ENCODE measurements at places on chromosomes 13 and 19.
A peak's percentile ranks its signal among the peaks of the same experiment; 100 is the strongest.

DNA sequence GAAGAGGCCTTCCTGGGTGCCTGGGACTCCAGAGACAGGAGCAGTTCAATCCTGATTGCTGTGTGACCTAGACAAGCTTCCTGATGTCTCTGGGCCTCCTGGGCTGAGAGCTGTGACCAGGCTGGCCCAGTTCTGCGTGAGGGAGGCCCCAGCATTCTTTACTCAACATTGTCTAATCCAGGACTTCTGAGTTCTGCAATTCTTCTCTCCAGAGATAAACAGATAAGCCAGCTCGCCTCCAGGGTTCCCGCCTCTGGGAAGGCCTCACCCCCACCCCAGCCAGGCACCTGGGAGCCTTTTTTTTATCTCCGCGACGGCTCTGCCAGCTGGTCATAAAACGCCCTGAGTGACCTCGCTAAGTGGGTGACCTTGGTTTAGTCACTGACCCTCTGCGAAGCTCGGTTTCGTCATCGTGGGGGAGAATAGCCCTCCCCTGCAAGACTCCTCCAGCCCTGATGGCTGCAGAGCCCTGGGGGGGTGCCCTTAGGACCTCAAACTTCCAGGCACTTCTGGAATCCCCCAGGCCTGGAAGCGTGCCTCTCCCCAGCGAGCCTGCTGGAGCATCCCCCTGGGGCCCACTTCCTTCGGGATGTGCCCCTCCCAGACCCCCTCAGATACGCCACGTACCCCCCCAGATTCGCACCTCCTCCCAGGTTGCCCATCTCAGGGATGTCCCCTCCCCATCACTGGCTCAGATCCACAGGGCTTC lies 1.9 kb downstream of the SULT2B1 start:
- no peak for DNase-seq

DNA sequence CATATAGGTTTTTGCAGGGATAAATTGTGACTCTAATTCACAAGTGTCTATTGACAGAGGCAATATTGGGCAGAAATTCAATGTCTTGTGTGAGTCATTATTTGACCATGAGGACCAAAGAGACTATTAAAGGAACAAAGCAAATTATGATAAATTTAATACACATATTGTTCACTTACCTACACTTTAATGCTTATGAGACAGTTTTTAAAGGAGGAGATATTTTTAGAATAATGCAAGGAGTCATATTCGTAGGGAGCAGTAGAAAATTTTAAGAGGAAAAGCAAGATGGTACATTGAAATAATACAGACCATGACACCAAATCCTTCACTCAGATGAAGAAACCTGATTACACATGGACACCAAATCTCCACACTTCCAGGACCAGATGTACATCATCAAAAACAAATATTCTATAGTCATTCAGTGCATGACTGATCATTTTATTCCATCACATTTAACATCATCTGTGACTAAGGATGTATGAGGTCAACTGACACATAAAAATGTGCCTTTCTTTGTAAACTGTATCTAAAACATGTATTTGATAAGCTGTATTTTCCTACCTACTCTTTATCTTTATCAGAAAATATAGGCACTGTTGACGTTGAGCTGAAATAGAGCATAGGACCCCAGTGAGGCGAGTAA lies 4.2 kb upstream of the OR7A17 start:
- no peak for DNase-seq

DNA sequence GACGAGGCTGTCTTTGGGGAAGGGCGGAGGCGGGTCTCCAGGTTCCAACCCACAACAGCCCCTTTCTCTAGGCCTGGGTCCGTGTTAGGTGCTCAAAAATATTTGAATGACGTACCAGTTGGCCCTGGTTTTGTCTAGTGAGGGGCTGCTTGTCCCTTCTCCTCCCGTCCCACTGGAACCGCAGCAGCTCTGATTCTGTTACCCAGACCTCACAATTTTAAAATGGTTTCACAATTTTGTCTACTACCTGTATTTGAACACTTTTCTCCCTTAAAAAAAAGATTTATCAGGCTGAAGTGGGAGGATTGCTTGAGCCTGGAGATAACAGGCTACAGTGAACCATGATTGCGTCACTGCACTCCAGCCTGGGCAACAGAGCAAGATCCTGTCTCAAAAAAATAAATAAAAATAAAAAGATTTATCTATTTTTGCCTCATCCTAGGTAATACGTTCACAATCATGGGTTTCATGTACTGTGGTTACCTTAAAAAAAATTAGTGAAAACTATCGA lies 1.3 kb upstream of the IRF2BP1 start:
- no peak for DNase-seq

DNA sequence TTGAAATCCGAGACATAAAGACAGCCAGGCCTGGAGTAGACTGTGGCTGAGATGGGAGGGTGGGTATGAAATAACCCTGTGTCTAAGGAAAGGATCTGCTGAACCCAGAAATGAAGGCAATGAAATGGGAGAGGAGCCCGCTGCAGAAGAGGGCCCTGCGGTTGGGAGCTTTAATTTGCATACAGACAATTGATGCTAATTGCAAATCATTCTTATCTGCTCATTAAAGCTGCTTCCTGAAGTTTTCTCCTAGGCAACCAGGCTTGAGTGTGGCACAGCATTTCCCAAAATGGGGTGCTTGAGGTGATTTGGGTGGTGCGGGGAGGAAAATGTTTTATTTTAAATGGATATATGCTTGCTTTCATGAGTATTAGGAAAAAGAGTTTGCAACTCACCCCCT lies 55.4 kb downstream of the DPF1 start:
- no peak for DNase-seq

DNA sequence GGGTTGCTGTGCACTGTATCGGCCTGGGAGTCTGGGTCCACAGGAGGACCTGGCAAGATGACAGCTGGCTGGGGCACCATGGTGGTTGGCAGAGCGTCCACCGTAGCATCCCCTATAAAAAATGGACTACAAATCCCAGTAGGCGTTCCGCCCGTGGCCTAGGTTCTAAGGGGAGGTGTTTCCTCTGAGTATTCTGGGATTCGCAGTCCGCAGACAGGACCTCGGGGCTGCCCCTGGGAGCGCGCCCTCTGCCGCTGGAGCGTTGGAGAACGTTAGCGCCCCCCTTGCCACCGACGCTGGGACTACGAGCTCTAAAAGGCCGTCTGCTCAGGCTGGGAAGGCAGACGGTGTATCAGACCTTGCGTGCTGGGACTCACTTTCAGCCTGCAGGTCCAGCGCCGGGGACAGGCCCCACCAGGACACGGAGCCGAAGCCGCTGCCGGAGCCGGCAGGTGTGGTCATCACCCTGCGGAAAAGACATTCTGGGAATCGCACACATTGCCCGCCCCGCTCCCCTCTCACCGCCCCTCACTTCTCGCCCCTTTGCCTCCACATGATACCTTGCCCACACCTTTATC lies 372 bp downstream of the DNAAF3 start:
- peak; percentile 51 for DNase-seq

- no peak for DNase-seq
Measured at GRCh38 chr13:95382916-95383315, 81.7 kb upstream of the ABCC4 start.

DNA sequence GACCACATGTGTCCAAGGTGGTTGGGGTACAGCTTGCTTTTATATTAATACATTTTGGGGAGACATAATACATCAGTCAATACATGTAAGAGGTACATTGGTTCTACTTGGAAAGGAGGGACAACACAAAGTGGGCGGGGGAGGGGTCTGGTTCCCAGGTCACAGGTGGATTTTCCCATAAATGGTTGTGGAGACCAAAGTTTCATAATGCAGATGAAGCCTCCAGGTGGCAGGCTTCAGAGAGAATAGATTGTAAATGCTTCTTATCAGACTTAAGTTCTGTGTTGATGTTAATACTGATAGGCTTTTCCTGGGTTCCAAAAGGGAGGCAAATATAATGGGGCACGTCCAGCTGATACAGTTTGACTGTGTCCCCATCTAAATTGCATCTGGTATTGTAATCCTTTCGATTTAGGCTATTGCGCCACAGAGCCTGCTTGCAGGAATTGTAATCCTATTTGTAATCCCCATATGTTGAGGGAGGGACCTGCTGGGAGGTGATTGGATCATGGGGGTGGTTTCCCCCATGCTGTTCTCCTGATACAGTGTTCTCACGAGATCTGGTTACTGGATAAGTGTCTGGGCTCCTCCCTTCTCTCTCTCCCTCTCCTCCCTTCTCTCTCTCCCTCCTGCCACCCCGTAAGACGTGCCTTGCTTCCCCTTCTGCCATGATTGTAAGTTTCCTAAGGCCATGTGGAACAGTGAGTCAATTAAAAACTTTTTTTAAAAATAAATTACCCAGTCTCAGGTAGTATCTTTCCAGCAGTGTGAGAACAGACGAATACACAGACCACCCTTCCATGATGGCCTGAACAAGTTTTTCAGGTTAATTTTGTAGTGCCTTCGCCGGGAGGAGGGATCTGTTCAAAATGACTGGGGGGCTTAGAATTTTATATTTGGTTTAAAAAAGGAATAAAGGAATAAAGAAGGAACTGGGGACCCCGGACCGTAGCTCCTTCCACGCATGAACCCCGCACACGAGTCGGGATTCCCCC lies 44.9 kb downstream of the ZNF823 start:
- DNase-seq = peak; percentile 20

DNA sequence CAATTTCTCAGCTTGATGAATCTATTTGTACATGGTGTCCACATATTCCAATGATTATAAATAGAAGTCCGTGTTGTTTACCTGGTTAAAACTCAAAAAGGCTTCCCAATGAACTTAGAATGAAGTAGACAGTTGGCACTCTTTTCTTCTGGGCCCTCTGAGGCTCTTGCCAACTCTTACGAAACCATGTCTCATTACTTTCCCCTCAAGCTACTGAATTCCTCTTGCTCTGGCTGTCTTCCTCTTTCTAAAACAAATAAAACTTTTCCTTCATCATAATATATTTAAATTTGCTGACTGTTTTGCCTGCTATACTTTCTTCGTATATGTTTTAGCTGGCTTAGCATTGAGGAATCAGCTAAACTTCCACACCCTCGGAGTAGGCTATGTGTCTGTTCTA lies 139.7 kb downstream of the SLITRK6 start:
- no peak for DNase-seq

GRCh38 chr19:40190891-40191835 lies at the start of gene MAP3K10:
Gene MAP3K10 (plus strand): TSS chr19:40191426. CDS start chr19:40192032, 606 bp downstream.
- DNase-seq = peak; percentile 85

DNA sequence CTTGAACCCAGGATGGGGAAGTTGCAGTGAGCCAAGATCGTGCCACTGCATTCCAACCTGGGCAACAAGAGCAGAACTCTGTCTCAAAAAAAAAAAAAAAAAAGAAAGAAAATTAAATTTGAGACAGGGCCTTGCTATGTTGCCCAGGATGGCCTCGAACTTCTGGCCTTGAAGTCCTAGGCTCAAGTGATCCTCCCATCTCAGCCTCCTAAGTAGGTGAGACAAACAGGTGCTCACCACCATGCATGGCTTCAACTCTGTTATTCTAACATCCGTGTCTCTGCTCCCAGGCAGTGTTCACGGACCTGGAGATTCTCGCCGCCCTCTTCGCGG lies 40.3 kb downstream of the PDE4A start:
- DNase-seq = no peak

DNA sequence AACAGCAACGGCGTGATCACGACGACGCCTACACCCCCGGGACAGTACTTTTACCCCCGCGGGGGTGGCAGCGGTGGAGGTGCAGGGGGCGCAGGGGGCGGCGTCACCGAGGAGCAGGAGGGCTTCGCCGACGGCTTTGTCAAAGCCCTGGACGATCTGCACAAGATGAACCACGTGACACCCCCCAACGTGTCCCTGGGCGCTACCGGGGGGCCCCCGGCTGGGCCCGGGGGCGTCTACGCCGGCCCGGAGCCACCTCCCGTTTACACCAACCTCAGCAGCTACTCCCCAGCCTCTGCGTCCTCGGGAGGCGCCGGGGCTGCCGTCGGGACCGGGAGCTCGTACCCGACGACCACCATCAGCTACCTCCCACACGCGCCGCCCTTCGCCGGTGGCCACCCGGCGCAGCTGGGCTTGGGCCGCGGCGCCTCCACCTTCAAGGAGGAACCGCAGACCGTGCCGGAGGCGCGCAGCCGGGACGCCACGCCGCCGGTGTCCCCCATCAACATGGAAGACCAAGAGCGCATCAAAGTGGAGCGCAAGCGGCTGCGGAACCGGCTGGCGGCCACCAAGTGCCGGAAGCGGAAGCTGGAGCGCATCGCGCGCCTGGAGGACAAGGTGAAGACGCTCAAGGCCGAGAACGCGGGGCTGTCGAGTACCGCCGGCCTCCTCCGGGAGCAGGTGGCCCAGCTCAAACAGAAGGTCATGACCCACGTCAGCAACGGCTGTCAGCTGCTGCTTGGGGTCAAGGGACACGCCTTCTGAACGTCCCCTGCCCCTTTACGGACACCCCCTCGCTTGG lies 966 bp downstream of the JUNB start:
- peak; percentile 64 for DNase-seq

DNA sequence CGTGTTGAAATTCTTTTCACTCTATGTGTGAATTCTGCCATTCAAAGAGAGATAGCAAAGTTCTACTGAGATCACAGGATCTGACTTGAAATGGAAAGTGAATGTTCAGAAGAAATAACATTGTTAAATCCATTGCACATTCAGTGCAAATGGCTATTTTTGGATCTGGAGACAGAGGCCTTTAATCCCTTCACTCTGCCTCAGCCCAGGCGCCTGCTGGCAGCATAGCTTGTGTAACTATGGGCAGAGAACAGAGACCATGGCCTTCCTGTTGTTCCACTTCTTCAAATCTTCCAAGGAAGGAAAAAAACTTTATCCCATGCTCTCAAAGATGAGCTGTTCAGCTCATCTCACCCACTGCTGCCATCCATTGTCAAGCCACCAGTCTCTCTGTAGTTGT lies 265.4 kb downstream of the LMO7 start:
- DNase-seq = no peak
